ENCODE measurements at places on chromosomes 13 and 19.
A peak's percentile ranks its signal among the peaks of the same experiment; 100 is the strongest.

GRCh38 chr13:92716749-92717148 is 509.9 kb upstream of the GPC6 start:
- no peak for DNase-seq

DNA sequence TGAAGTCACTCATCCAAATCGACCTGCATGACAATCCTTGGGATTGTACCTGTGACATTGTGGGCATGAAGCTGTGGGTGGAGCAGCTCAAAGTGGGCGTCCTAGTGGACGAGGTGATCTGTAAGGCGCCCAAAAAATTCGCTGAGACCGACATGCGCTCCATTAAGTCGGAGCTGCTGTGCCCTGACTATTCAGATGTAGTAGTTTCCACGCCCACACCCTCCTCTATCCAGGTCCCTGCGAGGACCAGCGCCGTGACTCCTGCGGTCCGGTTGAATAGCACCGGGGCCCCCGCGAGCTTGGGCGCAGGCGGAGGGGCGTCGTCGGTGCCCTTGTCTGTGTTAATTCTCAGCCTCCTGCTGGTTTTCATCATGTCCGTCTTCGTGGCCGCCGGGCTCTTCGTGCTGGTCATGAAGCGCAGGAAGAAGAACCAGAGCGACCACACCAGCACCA is 5.9 kb downstream of the SLITRK5 start:
- no peak for DNase-seq

DNA sequence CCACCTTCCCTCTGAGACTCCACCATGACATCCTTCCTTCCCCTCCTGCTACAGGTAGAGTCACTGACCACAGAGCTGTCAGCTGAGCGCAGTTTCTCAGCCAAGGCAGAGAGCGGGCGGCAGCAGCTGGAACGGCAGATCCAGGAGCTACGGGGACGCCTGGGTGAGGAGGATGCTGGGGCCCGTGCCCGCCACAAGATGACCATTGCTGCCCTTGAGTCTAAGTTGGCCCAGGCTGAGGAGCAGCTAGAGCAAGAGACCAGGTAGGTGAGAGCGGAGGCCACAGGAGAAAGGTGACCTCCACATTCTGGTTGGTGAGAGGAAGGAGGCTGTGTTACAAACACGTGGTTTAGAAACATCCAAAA is 27.6 kb downstream of the KCNC3 start:
- DNase-seq = no peak

DNA sequence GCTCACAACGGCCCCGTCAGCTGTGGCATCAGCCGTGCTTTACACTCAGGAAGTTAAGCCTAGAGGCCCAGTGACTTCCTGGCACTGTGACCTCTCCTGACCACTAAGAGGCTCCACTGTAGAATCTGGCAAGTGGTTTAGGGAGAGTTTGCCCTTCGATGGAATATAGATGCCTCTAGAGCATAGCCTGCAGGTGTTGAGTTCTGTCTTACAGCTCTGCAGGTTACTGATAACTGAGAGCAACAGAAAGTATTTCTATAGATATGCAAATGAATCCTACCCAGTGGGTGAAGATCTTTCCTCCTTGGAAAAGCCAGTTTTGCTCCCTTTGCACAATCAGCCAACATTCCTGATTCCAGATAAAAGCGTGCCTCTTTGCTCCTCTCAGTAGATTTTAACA is 35.8 kb downstream of the ATP12A start:
- DNase-seq = no peak

DNA sequence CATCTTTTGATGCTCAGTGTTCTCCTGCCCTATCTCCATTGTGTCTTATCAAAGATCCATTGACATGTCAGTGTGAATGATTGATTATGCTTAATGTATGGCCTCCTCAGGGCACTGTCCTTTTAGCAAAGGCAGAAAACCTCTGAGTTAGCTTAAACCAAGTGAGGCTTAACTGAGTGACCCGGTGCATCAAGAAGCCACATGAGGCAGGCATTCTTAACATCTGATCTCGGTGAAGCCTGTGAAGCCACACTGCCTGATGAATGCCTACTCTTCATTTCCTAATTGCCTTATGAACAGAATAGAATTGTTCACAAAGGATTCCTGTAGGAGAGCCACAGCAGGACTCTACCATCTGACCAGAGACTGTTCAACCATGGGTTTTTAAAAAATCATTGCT is 168.1 kb upstream of the SOX21 start:
- DNase-seq = no peak

DNA sequence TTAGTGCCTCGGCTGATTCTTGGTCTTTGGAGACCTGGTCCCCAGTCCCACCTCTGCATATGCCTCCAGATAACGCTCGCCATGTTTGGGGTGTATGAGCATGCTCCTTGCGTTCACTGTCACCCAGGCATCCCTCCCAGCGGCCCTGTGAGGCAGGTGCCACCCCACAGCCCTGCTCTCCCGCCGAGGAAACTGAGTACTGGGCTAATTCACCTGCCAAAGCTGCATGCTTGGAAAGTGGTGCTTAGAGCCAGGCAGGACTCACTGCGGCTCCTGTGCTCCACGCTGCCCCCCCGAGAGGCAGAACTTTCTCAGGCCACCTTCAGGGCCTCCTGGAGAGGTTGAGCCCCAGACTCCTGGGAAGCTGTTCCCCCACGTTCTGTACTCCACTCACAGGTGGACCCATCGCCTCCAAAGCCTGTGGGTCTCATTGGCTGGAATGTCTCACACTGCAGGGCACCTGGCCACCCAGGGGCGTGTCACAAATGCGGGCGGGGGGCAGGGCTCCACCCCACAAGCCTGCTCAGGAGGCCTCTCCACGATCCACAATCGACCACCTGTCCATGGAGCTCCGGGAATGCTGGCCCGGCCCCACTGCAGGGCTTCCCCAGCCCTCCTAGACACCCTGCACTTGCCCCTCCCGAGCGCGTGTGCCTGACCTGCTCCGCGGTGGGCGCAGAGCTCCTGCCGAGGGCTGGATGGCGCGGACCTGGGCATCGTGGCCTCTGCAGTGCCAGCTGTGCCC is 64.6 kb downstream of the ATP11A start:
- no peak for DNase-seq

DNA sequence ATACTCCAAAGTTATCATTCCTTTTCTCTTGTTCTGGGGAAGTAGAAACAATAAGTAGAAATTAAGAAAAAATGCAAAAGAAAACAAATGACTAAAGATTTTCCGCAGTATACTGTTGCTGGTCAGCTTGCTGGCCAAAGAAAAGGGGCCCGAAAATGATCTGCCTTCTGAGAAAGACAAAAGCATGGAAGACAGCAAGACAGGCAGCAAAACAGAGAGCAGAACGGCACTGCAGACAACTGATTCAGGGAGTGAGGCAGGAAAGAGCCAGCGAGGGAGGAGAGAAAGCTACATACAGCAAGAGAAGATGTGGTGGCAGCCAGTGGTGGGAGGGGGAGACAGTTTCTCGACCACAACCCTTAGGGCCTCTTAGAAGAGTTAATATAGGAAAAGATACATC is 5.3 kb upstream of the DOCK9 start:
- no peak for DNase-seq

GRCh38 chr13:106565127-106565775 is 2.7 kb downstream of the ARGLU1 start:
- no peak for DNase-seq

DNA sequence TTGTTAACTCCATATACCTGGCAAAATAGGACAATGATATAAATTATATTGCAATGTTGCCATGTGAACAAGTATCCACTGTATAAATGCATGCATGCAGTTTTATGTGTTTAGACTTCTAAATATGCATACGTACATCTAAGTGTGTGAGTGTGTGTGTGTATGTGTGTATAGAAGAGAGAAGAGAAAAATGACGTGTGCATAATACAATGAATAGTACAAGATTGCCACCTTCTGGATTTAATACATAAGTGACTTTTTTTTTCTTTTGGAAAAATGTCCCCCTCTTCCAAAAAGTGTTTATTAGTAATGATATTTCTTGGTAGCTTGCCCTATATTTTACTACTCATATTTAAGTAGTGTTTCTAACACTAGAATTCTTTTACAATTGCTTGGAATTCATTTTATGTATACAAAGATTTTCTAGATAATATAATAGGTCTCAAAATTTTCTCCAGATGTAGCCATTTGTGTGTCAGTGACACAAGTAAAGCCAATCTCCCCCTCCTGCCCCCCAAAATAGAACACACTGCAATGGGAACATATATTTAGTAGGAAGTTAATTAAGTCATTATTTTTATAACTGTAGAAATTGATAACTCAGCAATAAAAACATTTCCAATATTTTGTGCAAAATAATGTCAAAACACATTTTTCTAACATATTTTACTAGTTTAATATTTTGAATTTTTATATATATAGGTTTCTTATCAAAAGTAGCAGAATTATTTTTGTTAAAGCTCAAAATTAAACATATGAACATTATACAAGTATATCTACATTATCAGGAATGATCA is 783.3 kb upstream of the ATXN8OS start:
- DNase-seq = no peak

- no peak for DNase-seq
These were observed 553.5 kb downstream of the DCT start for GRCh38 chr13:93925990-93926389.

- no peak for DNase-seq
These were observed 46.2 kb downstream of the CACNA1A start for GRCh38 chr19:13460045-13460444.

DNA sequence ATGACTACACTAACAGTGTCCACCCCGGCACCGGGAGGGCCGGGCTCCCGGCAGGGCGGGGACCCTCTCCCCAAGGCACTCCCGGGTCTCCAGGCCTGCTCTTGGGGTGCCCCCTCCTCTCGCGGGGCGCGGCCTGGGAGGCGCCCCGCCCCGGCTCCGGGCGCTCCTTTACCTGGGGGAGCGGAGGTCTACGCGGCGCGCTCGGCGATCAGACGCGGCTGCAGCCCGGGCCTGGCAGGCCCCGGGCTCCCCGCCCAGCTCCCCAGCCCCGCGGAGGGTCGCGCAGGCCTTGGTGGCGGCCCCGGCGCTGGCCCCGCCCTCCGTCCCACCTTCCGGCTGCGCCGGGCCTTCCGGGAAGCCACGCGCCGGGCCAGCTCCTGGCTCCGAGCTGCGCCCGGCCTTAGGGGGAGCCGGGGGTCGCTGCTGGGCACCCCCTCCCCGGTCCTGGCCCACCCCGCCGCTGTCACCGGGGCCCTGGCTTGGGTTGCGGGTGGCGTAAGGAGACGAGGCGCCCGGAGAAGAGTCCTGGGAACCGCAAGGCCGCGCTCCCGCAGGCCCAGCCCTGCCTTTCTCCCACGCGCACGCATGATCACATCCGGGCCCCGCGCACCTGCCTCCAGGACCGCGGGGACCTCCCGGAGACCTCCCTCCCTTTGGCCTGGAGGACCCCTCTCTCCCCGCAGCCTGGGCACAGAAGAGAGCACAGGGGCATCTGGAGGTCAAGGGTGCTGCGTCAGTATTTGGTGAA is at the start of gene C19orf12:
Gene C19orf12, minus strand, starts transcription at position 309 of the 748 bp plus-strand sequence. CDS start 6,848 bp downstream, outside the sequence.
- peak; percentile 52 for DNase-seq

GRCh38 chr13:96053003-96053703 is at the start of gene UGGT2:
Gene UGGT2 (minus strand): TSS chr13:96053401. CDS start chr13:96053312, 89 bp downstream.
- DNase-seq = peak; percentile 8

DNA sequence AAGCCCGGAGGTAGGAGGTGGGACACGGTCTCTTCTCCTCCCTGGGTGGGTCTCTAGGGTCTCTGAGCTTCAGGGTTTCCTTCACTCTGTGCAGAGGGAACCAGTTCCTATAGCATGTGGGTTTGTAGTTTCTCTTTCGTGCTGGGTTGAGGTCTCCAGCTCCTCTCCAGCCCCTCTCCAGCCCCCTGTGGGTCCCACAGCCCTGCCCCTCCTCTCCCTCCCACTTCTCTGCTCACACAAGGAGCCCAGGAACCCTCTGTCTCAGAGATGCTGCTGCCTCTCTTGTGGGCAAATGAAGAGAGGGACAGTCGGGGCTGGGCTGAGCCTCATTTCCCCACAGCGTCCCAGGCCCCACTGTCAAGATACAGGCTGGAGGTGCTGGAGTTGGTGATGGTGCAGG is 1.4 kb downstream of the SIGLEC7 start:
- no peak for DNase-seq

Data from stimulated activated CD4-positive, alpha-beta T cell treated with anti-CD3 and anti-CD28 coated beads, TNF-alpha, amount 100 ng/mL, for 24 hours (primary cell).